ENCODE measurements at places on chromosomes 2 and 18. TPM values are rescaled to one million over a fixed set of nuclear protein-coding genes. Genes with fewer than 3 reads are reported as not detected.

DNA sequence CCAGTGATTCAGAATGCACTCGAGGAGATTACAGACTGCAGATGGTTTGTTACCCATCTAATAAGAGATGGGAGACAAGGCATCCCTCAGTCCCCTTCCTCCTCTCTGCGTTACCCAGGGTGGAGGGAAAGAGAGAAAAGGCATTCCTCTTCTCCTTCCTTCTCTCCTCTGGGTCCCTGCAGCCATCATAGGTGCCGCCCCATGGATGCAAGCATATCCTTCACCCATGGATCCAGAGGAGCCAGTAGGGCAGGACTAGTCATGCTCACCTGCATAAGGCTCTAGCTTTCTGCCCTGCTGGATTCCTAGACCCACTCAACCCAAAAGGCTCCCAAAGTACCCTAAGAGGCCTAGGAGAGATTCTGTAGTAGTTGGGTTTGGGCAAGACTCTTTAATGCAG, 20.4 kb downstream of the CMPK2 start:
- no peak overlapping the region for H3K4me3 ChIP-seq
- no peak for DNase-seq
- H3K36me3 ChIP-seq = peaks cover 88% of the 10 kb centered on the region
- no peaks in the 10 kb centered on the region for H3K27me3 ChIP-seq
- H3K4me1 ChIP-seq = peaks cover 34% of the 10 kb centered on the region

DNA sequence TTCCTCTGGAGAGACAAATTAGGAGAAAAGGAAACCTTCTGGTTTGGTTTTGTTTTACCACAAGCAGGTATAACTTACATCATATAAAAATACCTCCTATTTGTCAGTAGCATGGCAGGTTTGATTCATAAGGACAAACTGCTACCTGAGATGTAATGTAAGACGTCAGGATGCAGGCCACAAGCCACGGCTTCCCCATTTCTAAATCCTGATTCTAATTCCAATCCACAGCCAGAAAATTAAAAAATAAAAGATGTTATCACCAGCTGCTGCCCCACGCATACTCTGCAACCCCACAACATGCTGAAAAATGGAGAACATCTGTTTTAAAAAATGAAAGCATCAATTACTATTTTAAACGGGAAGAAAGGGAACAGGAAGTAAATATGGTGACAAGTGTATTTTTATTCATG, 197.6 kb downstream of the BCL11A start:
- peaks cover 11% of the 10 kb centered on the region for H3K27me3 ChIP-seq
- H3K4me3 ChIP-seq = peak overlapping the region; percentile 23
- no peak for DNase-seq
- peaks cover 5% of the 10 kb centered on the region for H3K36me3 ChIP-seq
- peaks cover 18% of the 10 kb centered on the region for H3K4me1 ChIP-seq

DNA sequence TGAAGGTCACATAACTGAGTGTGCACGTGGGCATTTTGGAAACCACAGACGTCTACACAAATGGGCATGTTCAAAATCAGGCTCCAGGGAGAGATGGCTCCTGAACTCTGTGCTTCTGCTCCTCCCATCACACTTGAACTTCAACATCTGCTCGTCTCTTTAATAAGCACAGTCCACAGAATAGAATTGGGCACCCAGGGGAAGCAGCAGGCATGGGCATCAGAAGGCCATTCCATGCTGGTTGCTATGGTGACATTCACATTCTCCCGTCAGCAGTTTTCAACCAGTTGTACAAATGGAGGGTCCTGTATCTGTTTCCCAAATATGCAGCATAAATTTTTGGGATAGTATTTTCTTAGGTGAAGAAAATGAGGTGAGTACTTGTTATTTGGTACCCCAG, 183.7 kb upstream of the COPS8 start:
- no peaks in the 10 kb centered on the region for H3K36me3 ChIP-seq
- H3K4me1 ChIP-seq = no peaks in the 10 kb centered on the region
- peaks cover 9% of the 10 kb centered on the region for H3K27me3 ChIP-seq
- no peak overlapping the region for H3K4me3 ChIP-seq
- no peak overlapping the region for H3K27ac ChIP-seq

- peak overlapping the region; percentile 80 for H3K4me3 ChIP-seq
- peak; percentile 57 for DNase-seq
- peaks cover 16% of the 10 kb centered on the region for H3K36me3 ChIP-seq
- H3K27me3 ChIP-seq = no peaks in the 10 kb centered on the region
- peak overlapping the region; percentile 98 for H3K27ac ChIP-seq
Measured at GRCh38 chr2:157480182-157480961, 36.5 kb upstream of the CYTIP start.

MAL gene
- total RNA-seq = 206 TPM

PAX3 gene
- total RNA-seq = not detected
